ENCODE measurements at places on chromosomes 1 and 21. TPM values are rescaled to one million over a fixed set of nuclear protein-coding genes. Genes with fewer than 3 reads are reported as not detected.

- no peak overlapping the region for H3K4me3 ChIP-seq
- H3K36me3 ChIP-seq, result no peaks in the 10 kb centered on the region
- H3K4me1 ChIP-seq, result no peaks in the 10 kb centered on the region
- H3K27ac ChIP-seq, result no peak overlapping the region
- DNase-seq, result no peak
Measured at GRCh38 chr1:170929412-170929834, 5.9 kb upstream of the MROH9 start.

DNA sequence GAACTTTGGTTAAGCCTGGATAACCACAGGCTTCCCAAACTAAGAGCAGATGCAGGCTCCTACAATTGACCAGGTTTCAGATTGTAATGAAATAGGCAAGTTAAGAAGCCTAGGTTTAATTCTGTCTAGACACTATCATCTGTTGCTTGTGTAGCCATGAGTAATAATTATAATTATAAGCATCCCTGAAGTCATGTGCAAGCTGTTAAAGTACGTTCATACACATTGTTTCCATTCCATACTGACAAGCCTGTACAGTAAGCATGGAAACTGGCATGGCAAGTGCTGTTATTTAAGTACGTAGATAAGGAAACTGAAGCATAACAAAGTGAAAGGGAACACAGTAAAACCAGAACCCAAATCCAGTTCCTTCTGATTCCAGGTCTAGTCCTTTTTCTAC is 557.2 kb upstream of the BEND5 start:
- H3K4me1 ChIP-seq, result no peaks in the 10 kb centered on the region
- DNase-seq, result no peak
- H3K27me3 ChIP-seq, result no peaks in the 10 kb centered on the region
- H3K4me3 ChIP-seq, result no peak overlapping the region
- no peaks in the 10 kb centered on the region for H3K36me3 ChIP-seq

- H3K4me3 ChIP-seq, result no peak overlapping the region
- H3K27me3 ChIP-seq, result no peaks in the 10 kb centered on the region
- no peaks in the 10 kb centered on the region for H3K36me3 ChIP-seq
- peaks cover 10% of the 10 kb centered on the region for H3K4me1 ChIP-seq
- no peak overlapping the region for H3K27ac ChIP-seq
Measured at GRCh38 chr1:228376651-228377631, 29.7 kb downstream of the TRIM11 start.

The FOXD3 gene
- polyA plus RNA-seq, result not detected

The HUNK gene
- not detected for polyA plus RNA-seq
